Activated T-cell treated with anti-CD3 and anti-CD28 coated beads for 4 hours (primary cell): ENCODE measurements at places on chromosomes 16 and 17.

GRCh38 chr16:67517661-67518423 is 10.8 kb upstream of the RIPOR1 start:
- DNase-seq = no peak

DNA sequence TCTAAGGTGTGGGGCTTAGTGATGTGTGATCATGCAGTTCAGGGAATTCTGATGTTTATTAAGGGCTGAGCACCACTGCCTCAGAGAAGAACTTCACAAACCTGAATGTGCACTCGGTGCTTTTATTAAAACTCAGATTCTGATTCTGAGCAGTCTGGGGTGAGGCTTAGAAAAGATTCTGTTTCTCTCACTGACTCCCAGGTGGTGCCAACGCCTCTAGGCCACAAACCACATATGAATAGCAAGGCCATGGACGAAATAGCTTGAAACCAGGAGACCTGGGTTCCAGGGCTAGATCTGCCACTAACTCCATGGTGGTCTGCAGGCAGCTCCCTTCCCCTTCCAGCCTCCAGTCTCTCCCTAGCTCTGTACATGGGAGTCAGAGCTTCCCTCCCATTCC is 169.1 kb downstream of the HS3ST3B1 start:
- no peak for DNase-seq

DNA sequence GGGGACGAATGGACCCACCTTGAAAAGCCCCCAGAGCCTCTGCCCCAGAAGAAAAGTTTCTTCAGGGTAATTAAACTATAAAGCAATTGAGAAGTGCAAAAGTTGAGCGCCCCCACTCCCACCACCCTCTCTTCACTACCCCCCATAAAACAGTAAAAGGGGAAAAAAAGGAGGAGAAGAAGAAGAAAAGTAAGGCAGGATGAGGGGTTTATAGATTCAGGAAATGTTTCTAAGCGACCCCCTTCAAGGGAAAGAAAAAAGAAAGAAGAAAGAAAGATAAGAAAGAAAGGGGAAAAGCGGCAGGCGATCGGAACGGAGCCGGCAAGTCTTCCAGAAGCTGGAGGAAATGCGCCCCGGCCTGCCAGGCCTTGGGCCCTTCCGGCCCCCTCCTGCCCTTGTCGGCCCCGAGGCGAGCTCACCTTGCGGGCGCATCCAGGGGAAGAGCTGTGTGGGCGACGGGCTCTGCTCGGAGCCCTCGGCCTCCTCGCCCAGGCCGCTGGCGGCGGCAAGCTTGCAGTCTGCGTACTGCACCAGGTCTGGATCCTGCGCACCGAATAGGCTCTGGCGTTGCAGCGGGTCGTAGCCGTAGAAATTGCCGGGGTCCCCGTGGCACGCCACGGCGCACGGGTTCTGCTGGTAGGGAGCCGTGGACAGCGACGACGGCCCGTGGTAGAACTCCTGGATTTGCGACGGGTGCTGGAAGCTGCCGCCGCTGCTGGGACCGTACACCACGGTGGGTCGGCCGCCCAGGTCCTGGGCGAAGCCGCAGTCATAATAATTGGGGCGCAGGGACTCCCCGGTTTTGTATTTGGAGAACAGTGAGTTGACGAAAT is 1.0 kb downstream of the HOXB8 start:
- DNase-seq = no peak

DNA sequence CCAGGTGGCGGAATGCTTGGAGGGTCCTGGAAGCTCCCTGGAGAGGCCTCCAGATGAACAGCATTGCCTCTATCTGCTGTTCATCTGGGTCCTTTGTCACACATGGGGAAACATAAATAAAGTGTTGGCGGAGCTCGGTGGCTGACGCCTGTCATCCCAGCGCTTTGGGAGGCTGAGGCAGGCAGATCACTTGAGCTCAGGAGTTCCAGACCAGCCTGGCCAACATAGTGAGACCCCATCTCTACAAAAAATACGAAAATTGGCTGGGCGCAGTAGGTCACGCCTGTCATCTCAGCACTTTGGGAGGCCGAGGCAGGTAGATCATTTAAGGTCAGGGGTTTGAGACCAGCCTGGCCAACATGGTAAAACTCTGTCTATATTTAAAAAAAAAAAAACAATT is 2.2 kb downstream of the MYADML2 start:
- DNase-seq = no peak

DNA sequence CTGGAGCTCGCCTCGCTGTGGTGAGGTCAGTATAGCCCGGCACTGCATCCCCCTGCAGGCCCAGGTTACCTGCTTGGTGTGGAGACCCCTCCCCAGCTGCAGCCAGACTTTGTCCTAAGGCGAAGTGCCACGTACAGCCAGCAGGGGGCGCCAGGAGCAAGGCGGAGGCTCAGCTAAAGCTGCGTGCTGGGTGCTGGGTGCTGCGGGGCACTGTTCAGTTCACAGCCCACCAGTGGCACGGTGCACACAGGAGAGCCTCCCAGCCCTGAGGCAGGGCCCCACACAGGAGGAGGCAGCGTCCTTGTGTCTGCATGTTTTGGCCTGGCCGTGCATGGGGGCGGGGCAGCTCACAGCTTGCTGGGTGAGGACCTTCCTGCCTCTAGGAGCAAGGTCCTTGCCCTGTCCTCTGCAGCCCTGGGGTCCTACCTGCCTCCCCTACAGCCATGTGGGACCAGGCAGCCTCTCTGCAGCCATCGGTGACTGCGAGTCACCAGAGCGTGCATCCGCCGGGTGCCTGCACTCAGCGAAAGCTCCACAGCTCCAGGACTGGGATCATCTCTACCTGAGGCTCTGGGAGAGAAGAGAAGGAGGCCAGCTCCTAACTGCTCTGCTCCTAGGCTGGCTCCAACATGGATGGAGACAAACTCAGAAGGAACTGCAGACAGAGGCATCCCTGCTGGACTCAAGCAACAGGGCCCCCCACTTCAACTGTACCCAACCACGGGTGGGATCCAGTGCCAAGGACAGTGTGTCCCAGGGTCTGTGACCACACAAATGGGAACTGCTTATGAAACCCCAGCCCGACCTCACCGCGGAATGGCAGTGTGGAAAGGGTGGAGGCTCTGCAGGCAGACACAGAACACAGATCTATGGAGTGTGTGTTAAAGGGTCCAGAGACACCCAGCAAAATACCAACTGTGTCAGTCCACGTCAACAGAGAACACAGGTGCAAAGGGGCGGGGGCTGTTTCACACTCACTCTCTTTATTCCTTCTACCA is 19.0 kb downstream of the SLC7A5 start:
- peak; percentile 58 for DNase-seq

- DNase-seq = peak; percentile 62
Observed at GRCh38 chr17:49361129-49361901, 735 bp downstream of the ZNF652 start.

GRCh38 chr17:68034452-68034776 is 1.1 kb upstream of the KPNA2 start:
- no peak for DNase-seq

- DNase-seq = no peak
Observed at GRCh38 chr17:59402760-59403159, 71.3 kb downstream of the YPEL2 start.

DNA sequence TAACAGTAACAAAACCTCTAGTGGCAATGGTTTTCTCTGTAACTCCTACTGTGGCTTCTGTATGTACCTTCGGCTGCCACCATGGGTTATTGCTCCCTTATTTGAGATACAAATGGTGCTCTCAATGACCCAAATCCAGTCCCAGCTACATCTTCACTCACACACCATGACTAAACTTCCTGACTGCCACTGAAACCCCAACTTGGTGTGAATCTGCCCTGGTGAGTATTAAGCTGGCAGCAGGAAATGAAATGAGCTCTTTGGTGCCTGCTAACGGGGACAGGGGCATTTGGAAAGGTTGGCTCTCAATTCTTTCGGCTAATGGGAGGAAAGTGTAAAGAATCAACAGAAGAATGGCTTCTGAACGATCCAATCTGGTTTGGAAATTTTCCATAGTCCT is 7.5 kb upstream of the SLC35B1 start:
- no peak for DNase-seq

DNA sequence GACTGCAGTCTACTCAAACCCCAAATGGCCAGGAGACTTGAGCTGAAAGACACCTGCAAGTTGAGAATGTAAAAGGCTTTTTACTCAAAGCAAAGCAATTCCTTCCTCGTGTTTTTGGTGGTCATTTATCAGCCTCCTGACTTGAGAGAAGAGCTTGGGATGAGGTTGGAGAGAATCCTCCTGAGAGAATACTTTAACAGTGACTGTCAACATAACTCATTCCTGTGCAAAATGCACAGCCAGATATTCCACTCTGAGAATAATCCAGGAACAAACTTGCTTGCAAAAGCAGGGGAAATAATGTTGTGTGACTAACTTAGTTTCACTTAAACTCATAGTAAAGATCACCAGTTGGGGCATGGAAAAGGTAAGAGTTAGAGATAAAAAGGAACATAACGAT is 53.4 kb downstream of the SNTB2 start:
- no peak for DNase-seq

- DNase-seq = no peak
Observed at GRCh38 chr17:80948019-80948975, 43.3 kb upstream of the CHMP6 start.

DNA sequence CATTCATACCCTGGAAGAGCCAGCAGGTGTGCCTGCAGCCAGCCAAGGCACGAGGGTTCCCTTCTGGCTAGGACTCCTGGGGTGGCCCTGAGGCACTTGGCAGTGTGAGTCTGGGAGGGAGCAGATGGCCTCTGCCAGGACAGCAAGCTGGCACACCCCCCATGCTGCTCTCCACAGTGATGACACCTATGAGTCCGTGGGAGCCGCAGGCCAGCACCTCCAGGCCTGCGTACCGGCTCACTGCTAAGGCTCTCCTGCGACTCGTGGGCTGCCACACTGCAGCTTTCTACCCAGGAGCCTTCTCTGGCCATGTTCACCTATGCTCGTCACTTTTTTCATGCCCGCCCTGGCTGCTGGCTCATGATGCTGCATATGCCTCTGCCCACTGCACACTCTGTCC is 68.1 kb downstream of the NDEL1 start:
- no peak for DNase-seq

- DNase-seq = peak; percentile 65
Observed at GRCh38 chr17:63425483-63425882, 20.6 kb downstream of the CYB561 start.

- DNase-seq = no peak
Observed at GRCh38 chr16:25366078-25366477, 108.4 kb upstream of the ZKSCAN2 start.

DNA sequence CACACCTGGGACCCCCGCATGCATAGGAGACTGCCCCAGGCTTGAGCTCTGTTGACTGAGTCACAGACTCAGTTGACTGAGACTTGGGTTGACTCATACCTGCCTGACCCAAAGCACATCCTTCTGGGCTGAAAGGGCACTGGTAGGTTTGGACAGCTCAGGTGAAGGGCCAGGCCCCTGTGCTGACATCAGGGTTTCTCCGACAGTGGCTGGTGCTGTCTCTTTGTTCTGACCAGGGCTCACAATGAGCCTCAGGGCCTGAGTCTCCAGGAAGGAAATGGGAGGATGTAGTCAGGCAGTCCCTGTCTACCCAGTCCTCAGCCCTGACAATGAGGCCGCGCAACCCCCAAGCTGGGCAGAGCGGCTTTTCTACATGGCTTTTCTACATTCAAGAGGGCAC is 6.5 kb downstream of the SPNS2 start:
- DNase-seq = no peak

GRCh38 chr16:19802612-19803011 is 82.0 kb downstream of the GPRC5B start:
- no peak for DNase-seq

DNA sequence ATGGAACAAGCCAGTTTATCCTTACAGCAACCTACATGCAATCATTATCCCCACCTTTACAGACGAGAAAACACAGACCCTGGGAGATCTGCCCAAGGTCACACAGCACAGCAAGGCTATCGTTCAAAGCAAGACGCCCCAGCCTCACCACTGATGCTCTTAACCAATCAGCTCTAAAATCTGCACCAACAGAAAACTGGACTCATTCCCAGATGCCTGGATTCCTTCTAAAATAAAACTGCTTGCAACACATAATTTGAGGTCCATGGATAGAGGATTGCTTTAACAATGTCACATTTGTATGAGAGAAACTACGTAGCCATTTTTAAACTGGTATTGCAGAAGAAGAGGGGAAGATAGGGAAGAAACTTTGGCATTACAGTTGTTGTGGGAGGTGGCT is 6.8 kb downstream of the COTL1 start:
- DNase-seq = no peak

GRCh38 chr16:57801809-57802340 is 416 bp downstream of the KIFC3 start:
- DNase-seq = no peak

- no peak for DNase-seq
Observed at GRCh38 chr17:18958611-18959010, 6.6 kb downstream of the SLC5A10 start.

- DNase-seq = peak; percentile 52
Observed at GRCh38 chr16:88815901-88816589, 4.3 kb upstream of the APRT start.

GRCh38 chr16:73154063-73154870 is 106.3 kb upstream of the ZFHX3 start:
- no peak for DNase-seq

DNA sequence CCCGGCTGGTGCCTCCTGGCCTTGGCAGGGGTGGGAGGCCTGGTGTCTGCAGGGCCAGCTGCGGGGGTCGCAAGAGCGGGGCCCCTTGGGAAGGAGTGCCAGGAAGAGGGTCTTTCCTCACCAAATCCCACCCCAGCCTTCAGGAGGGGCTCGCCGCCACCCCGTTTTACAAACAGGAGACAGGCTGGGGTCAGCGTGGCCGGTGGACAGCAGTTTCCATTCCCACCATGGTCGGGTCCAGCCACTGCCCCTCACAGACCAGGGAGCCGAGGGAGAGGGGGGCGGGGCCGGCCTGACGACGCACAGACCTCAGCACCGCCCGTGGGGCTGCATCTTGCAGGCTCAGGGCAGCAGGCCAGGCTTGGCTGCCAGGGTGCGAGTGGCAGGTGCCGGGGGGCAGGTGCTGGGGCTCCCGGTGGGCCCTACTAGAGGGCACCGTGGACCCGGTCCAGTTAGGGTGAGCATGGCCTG is 7.6 kb downstream of the CBFA2T3 start:
- DNase-seq = no peak

GRCh38 chr17:33725675-33726271 is 432.7 kb upstream of the ASIC2 start:
- peak; percentile 0 for DNase-seq

DNA sequence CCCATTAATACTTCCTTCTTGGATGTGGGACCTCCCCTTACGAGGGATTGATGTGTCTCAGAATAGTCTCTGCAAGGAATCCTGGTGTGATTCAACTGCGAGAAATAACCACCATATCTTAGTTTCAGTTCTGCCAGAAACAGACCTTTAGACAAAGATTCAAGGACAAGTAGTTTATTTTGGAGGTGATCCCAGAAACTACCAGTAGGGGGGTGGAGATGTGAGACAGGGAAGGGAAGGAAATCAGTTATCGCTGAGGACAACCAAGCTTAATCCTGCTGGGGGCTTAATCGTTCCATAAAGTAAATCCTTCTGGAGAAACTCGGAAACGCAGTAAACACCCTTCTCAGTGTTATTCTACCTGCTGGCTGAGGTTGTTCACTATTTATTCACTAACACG is 5.0 kb upstream of the SDR42E1 start:
- no peak for DNase-seq

- no peak for DNase-seq
Observed at GRCh38 chr17:81607431-81607830, 29.5 kb downstream of the NPLOC4 start.
